Testis (tissue), 5 donors: ENCODE measurements at places on chromosomes 4 and X. TPM values are rescaled to one million over a fixed set of nuclear protein-coding genes. Genes with fewer than 3 reads are reported as not detected.

DIPK2B gene
- 4.0 TPM for total RNA-seq

PDZD4 gene
- 17.2 TPM for total RNA-seq

MXRA5 gene
- total RNA-seq, result 0.31 TPM

SLC2A9 gene
- 7.5 TPM for total RNA-seq

FHDC1 gene
- 3.8 TPM for total RNA-seq

VSIG1 gene
- total RNA-seq, result 193 TPM

FAM193A gene
- total RNA-seq, result 92.4 TPM

FOXR2 gene
- total RNA-seq, result 3.3 TPM

CYLC1 gene
- total RNA-seq, result 5.3 TPM

PCDH10 gene
- total RNA-seq, result 3.3 TPM

FHL1 gene
- total RNA-seq, result 92.5 TPM

HSPA4L gene
- 53.1 TPM for total RNA-seq

ADAMTS3 gene
- 5.3 TPM for total RNA-seq

RRAGB gene
- 33.2 TPM for total RNA-seq

TRMT2B gene
- 13.3 TPM for total RNA-seq

SLC4A4 gene
- 1.7 TPM for total RNA-seq

GABRE gene
- 7.9 TPM for total RNA-seq

TECRL gene
- total RNA-seq, result 0.37 TPM

F8A2 gene
- total RNA-seq, result not detected

SPANXA1 gene
- total RNA-seq, result 8.3 TPM

NMU gene
- total RNA-seq, result 6.3 TPM

PABPC1L2A gene
- 1.5 TPM for total RNA-seq

SHROOM4 gene
- total RNA-seq, result 4.6 TPM

SH3TC1 gene
- total RNA-seq, result 12.6 TPM

SCML1 gene
- 112 TPM for total RNA-seq
